ENCODE measurements at places on chromosomes 4 and X. TPM values are rescaled to one million over a fixed set of nuclear protein-coding genes. Genes with fewer than 3 reads are reported as not detected.

- no peaks in the 10 kb centered on the region for H3K36me3 ChIP-seq
- H3K4me1 ChIP-seq, result no peaks in the 10 kb centered on the region
- H3K27me3 ChIP-seq, result no peaks in the 10 kb centered on the region
- H3K27ac ChIP-seq, result no peak overlapping the region
- no peak overlapping the region for H3K4me3 ChIP-seq
Observed at GRCh38 chrX:12721042-12721441, 70.2 kb upstream of the PRPS2 start.

DNA sequence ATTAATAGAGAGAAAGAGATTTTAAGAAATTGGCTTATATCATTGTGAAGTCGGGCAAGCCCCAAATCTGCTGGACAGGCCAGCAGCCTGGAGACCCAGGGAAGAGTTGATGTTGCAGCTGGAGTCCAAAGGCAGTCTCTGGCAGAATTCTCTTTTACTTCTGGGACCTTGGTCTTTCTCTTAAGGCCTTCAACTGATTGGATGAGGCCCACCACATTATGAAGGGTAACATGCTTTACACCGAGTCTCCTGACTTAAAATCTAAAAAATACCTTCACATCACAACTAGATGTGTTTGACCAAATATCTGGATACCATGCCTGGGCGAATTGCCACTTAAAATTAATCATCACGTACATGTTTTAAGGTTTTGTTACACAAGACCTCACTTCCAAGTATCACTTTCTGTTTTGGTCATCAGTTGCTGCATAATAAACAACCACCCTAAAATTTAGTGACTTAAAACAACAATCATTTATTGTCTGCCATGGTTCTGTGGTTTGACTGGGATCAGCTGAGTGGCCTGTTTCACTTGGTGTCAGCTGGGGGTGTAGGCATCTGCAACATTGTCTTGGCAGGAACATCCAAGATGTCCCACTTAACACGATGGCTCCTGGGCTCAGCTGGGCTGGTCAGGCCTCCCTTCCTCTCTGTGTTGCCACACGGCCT, 3.4 kb downstream of the CD38 start:
- H3K27ac ChIP-seq, result peak overlapping the region; percentile 1
- peak; percentile 37 for DNase-seq
- peaks cover 70% of the 10 kb centered on the region for H3K36me3 ChIP-seq
- H3K4me1 ChIP-seq, result peaks cover 47% of the 10 kb centered on the region
- H3K27me3 ChIP-seq, result no peaks in the 10 kb centered on the region

GRCh38 chr4:74794382-74795010, at the start of gene BTC:
Gene BTC (minus strand): TSS chr4:74794523. CDS start chr4:74794325, 198 bp downstream.
- H3K4me1 ChIP-seq, result no peaks in the 10 kb centered on the region
- H3K4me3 ChIP-seq, result peak within 1 kb of the TSS; percentile 35
- no peaks in the 10 kb centered on the region for H3K36me3 ChIP-seq
- no peak within 1 kb of the TSS for H3K27ac ChIP-seq

GRCh38 chr4:59553063-59553720, 1646.9 kb upstream of the ADGRL3 start:
- H3K4me1 ChIP-seq, result peaks cover 5% of the 10 kb centered on the region
- peak overlapping the region; percentile 18 for H3K4me3 ChIP-seq
- H3K27ac ChIP-seq, result no peak overlapping the region
- H3K27me3 ChIP-seq, result no peaks in the 10 kb centered on the region
- no peaks in the 10 kb centered on the region for H3K36me3 ChIP-seq

GRCh38 chr4:165678236-165678935, 194.7 kb upstream of the TLL1 start:
- H3K27me3 ChIP-seq, result no peaks in the 10 kb centered on the region
- no peak for DNase-seq
- H3K36me3 ChIP-seq, result no peaks in the 10 kb centered on the region
- H3K27ac ChIP-seq, result no peak overlapping the region
- no peaks in the 10 kb centered on the region for H3K4me1 ChIP-seq

The ANTXR2 gene
- 1.5 TPM for total RNA-seq

The CCDC110 gene
- total RNA-seq, result 0.18 TPM

The FAM53A gene
- 1.3 TPM for total RNA-seq

The FATE1 gene
- total RNA-seq, result not detected
